ENCODE measurements at places on chromosomes 5 and 9. TPM values are rescaled to one million over a fixed set of nuclear protein-coding genes. Genes with fewer than 3 reads are reported as not detected.

DNA sequence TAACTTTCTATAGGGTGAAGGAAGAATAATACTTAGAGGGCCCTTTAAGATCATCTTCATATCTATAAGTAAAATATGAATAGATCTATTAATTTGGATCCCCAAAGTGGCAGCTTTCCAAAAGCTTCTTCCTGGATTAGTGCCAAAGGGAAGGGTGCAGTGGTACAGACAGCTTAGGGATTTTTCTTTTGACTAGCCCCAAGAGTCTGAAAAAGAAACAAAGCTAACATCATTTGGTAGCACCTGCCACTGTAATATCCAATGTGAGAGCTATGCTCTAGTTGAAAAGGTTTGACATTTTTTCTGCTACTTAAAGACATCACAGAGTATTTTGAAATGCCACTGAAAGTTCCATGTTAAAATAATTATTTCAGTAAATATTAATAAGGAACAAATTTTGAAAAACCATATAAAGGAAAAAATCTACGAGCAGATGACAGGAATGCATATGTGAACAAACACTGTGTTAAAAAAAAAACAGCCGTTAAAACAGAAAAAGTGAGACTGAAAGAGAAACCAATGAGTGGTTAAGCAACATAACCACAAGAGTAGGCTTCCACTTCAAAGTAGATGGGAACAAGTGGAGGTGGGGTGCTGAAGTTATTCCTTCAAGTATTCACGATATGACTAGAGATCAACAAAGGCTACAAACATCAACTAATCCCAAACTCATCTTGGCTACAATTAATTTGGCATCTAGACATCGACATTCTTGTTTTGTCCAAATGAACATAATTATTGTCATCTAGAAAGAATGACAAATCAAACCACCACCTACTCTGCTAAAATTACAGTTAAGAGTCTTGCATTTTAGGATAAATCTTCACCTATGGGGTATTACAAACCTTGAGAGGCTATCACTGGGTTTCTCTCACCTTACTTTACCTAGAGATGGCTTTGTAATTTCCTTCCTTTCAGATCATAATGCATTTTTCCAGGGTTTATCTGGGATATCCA, 137.5 kb downstream of the CPLANE1 start:
- no peak for DNase-seq

- no peak for DNase-seq
These were observed 21.6 kb downstream of the NCS1 start for GRCh38 chr9:130193531-130194377.

- no peak for DNase-seq
These were observed 368.0 kb upstream of the WWC1 start for GRCh38 chr5:167923396-167923795.

- peak; percentile 51 for DNase-seq
These were observed 36.7 kb downstream of the MTREX start for GRCh38 chr5:55344392-55344992.

GRCh38 chr5:72355706-72356299, 35.6 kb downstream of the PTCD2 start:
- no peak for DNase-seq

DNA sequence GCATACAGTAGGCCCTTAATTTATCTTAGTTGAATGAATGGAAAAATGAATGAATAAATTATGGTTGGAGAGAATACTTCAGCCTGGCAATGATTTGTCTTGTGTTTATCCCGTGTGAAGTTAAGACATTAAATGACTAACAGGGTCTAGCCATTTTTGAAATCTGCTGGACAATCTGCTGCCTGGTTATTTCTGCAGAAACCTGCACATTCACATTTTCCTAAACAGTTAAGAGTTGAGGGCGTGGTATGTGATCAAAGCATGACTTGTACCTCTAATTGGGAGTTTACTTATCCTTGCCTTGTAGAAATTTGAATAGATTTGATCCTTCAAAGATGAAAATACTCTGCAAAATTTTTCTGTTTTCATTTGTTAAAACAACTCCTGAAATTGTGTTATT, 34.6 kb upstream of the NDFIP1 start:
- no peak for DNase-seq

- DNase-seq = peak; percentile 67
These were observed 2.1 kb upstream of the ANXA2R start for GRCh38 chr5:43042176-43042625.

DNA sequence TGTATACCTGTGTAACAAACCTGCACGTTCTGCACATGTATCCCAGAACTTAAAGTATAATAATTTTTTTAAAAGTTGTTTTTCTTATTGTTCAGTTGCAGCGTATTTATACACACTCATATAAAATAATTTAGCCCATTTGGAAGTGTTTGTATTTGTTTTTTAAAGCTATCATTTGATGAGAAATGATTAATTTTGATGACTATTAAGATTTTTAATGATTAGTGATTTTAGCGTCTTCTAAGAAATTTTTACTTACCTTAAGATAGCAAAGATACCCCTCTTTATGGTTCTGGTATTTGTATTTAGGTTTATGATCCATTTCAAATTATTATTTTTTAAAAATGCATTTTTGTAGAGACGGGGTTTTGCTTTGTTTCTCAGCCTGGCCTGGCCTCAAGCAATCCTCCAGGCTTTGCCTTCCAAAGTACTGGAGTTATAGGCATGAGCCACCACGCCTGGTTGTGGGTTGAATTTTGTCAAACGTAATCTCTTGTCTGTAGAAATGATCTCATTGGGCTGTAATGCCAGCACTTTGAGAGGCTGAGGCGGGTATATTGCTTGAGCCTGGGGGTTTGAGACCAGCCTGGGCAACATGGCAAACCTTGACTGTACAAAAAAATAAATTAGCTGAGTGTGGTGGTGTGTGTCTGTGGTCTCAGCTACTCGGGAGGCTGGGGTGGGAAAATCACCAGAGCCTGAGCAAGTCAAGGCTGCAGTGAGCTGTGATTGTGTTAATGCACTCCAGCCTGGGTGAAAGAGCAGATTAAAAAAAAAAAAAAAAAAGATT, 26.9 kb downstream of the CSNK1G3 start:
- DNase-seq = no peak

GRCh38 chr5:138391859-138392386, 39.4 kb downstream of the KDM3B start:
- no peak for DNase-seq

PFN3 gene
- total RNA-seq = not detected

ST6GALNAC6 gene
- total RNA-seq = 97.5 TPM

DOLPP1 gene
- 3.6 TPM for total RNA-seq

ELOVL7 gene
- total RNA-seq = not detected
